ENCODE measurements at places on chromosomes 5 and 9.

GRCh38 chr5:93322974-93323860 is 257.8 kb downstream of the NR2F1-AS1 start:
- DNase-seq, result no peak

DNA sequence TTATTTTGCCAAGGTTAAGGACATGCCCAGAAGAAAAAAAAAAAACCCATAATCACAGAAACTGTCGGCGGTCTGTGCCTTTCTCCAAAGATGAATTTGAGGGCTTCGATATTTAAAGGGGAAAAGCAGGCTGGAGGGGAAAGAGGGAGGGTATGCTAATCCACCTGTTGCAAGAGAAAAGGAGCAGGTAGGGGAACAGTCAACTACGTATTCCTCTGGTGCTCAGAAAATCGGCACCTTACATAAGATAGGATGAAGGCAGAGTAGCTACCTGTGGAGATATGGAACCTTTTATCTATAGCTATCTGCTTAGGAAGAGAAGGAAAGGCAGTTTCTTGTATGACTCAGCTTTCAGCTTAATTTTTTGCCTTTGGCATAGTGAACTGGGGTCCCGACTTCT is 77.7 kb downstream of the PTCD2 start:
- no peak for DNase-seq

- no peak for DNase-seq
These were observed 596.6 kb upstream of the ZNF608 start for GRCh38 chr5:125343015-125343414.

GRCh38 chr5:171650597-171650996 is 135.0 kb upstream of the SMIM23 start:
- DNase-seq, result no peak

DNA sequence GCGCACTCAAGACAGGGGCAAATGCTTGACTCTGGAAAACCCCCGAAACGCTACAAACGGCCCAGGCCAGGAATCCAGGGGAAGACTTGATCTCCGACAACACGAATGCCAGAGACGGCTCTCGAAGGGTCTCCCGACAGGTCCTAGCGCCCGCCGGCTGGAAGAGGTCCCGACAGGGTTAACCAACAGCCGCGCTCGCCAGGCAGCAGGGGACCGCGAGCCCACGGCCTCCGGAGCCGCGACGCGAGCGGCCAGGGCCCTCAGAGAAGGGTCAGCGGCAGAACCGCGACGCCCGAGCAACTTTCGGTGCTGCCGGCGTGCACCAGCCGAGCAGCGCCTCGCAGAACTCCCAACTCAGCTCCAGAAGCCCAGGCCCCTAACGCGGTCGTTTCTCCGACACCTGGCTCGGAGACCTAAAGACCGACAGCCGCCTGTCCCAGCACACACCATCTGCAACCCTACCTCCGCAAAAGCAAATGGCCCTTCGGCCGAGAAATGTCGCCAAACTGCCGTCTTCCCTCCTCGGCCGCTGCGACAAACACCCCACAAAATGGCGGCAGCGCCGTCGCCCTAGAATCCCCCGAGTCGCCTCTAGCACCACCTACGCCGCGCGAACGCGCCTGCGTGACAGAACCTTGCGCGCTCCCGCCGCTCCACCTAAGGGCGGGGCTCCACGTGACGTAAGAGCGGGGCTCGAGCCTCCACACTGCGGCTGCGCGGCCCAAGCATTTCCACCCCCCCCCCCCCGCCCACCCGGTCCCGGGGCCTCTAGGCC is at the start of gene CLK4:
TSS of gene CLK4 (minus strand) at position 567 of the 775 bp plus-strand sequence. CDS start 3,634 bp downstream, outside the sequence.
- DNase-seq, result peak; percentile 96

GRCh38 chr5:64505769-64506566 is at the start of gene RGS7BP:
Gene RGS7BP, plus strand, starts transcription at chr5:64506015. Its CDS starts 610 bp downstream, at chr5:64506625.
- peak; percentile 80 for DNase-seq

DNA sequence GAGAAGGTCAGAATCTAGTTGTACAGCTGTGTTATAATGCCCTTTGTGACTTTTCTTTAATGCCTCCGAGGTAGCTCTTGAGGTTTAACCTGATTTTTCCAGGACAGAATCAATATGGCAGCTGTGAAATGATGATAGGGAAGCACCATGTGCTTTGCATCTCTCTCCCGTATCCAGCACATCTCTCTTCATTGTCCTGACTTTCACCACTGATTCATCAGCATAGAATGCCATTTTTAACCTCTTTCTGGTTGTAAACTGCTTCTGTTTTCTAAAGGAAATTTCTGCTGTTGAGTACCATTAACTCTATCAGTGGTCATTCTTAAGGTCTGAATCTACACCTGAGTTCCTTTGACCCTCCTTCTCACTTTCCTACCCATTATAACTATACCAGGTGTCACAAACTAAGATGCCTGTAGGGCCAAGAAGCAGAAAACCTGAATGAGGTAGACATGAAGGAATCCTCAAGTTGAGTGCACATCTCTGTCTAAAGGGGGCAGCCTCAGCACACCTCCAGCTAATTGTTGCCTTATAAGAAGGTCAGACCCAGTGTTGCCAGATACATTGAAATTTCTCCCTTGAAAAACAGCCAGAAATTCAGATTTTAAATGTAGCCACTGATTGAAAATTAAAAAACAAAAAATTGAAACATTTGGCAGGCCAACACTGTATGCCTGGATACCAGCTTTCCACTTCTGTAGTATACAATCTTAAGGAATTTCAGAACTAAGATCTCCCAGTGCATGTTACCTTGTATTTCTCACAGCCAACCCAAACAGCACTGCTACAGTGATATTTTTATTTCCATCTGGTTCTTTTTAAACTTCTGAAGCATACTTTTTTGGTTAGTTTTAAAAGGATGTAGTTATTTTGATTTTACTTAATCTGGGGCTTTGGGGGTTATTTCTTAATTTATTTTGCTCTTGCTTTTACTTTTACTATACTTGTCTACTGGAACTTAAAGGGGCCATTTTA is 35.8 kb upstream of the TLX3 start:
- DNase-seq, result no peak

DNA sequence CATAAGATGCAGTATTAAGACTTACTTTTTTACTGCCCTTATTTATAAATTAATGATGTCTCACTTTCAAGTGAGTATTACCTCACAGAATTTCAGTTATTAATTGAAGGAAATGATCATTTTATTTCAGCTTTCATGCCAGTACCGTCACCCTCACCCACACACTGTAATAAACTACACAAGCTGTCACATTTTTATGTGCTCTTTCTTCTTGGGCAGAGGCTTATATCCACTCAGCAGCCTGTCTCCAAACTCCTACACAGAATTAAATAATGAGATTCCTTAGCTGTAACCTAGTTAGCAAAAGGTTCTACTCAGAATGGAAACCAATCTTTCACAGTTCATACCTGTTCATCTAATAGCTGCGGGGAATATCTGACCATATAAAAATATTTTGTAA is 1915.8 kb upstream of the CDH6 start:
- peak; percentile 14 for DNase-seq

Measured in Ammon's horn (tissue), 1 donor.